ENCODE measurements at places on chromosomes 16 and 17.
A peak's percentile ranks its signal among the peaks of the same experiment; 100 is the strongest.

- DNase-seq, result peak; percentile 37
Observed at GRCh38 chr17:49031965-49032928, 35.1 kb downstream of the IGF2BP1 start.

DNA sequence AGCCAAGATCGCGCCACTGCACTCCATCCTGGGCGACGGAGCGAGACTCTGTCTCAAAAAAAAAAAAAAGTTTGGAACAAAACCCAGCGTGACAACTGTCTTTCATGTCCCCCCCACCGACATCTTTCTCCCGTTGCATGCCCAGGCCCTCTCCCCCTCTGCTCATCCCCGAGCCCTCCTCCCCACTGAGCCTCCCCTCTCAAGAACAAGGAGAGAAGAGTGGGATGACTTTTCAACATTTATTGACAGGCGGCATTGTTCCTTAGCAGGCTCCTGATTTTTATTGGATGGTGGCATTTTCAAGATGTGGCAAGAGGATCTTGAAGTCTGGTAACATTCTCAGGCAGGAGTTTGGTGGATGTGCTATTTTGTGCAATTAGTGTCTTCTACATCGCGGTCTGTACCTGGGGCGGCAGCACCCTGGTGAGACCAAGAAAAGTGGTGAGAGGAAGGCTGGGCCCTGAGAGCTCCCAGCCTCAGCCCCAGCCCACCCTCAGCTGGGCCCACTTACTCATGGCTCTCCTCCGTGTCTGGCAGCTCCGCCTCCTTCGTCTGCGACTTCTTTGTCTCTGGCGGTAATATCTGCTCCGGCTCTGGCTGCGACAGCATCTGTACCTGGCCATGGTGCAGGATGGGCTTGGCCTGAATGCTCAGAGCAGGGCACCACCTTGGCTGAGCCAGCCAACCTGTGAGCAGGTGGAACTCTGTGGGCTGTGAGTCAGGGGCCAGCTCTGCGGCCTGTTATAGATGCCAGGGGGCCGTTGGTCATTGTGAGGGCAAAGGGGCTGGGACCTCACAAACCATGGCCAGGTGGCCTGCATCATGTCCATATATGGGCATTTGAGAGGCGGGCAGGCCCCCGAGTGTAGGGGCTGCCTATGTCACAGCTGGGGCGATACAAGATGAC, at the start of gene PRM1:
PRM1 (minus strand) TSS at position 715 of the 907 bp plus-strand sequence; CDS start at position 623, 92 bp downstream.
- DNase-seq, result no peak

DNA sequence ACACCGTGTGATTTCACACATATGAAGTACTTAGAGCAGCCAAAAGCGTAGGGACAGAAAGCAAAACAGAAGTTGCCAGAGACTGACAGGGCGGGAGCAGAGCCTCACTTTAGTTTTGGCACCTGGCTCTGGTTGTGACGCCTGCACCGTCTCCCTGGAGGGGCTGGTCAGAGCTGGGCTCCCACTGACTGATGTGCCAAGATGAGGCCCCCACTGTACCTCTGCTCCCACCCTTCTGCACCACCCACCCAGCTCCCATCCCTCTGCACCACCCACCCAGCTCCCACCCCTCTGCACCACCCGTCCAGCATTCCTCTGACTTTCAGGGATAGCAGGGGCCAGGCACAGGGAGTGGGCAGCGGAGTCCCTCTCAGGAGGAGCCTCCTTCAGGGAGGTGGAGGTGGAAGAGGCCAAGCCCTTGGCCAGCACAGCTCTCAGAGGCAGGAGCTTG, 3.2 kb upstream of the PRSS21 start:
- DNase-seq, result no peak

DNA sequence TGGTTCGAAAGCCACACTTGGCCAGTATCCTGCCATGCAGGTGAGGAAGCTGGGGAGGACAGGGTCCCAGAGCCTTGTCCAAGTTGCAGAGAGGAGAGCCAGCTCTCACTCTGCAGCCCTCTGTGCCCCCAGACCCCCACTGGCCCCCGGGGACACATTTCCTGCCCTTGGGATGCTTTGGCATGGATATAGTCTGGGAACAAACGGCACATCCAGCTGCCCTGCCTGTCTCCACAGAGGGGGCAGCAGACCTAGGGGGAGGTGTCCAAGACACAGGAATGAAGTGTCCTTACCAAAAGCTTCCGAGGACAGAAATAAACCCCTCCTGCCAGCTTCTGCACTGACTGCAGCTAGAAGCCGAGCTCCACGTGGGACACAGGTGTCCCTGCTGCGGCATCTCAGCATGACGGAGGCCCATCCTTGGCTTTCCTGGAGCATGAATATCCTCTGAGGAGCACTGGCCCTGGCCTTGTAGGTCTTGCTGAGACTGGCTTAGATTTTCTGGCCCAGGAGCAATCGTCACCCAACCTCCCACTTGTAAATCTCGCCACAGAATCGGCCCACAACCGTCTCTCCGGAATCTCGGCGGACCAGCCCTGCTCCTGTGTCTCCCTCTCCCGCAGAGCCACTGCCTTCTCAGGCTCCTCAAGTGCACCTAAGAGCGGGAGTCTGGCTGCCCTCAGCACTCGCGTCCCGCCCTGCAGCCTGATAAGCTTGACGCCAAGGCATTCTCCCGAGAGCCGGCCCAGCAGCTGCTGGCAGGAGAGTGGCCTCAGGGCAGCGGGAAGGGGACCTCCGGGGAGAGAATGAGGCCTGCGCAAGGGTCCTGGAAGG, 1.1 kb upstream of the CAPN15 start:
- no peak for DNase-seq

Data from skeletal muscle cell (primary cell).